ENCODE measurements at places on chromosomes 6 and 20.

DNA sequence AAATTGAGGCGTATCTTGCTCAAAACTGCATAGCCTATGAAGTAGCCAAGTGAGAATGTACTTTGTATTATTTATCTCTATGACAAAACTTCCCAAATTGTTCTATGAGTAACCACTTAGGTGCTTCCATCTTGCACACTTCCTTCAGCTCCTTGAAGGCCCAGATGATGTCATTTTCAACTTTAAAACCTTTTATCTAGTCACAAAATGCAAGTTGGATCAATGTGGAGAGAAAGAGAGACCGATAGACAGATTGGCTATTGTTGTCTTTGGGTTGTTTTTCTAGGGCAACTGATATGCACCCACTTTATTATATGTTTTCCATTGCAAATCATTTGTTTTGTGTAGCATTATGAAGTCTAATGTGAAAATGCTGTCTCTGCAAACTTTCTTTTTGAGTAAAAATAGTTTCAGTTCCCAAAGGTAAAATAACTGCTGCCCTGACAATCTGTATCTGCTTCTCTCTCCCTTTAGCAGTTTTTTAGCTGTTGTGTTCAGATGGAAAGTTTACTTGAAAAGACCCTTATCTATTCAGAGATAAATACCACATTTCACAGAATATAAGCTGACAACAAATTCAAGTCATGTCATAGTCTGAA, 73.7 kb upstream of the CITED2 start:
- DNase-seq: no peak

GRCh38 chr20:56358070-56358469, 704 bp upstream of the FAM210B start:
- no peak for DNase-seq

GRCh38 chr20:34569598-34569997, 11.1 kb downstream of the MAP1LC3A start:
- DNase-seq: no peak

- peak; percentile 23 for DNase-seq
Measured at GRCh38 chr20:62339647-62340062, 27.5 kb downstream of the LAMA5 start.

- no peak for DNase-seq
Measured at GRCh38 chr20:59141818-59142581, 21.6 kb upstream of the ZNF831 start.

DNA sequence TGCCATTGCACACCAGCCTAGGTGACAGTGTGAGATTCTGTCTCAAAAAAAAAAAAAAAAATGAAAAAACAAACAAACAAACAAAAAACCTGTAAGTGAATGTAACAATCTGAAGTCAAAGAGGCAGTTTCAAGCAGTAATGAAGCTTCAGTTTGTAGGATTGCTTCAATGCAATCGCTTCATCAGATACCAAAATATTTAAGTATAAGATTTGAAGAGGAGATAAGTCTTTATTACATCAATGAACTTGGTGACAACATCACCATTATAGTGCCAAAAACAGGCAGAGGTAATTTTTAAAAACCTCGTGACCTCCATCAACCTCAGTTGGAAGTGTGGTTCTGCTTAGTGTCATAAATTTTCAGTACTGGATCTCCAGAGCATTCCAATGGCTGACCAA, 74.7 kb downstream of the MYLK4 start:
- no peak for DNase-seq

GRCh38 chr6:129623008-129623732, 86.8 kb downstream of the ARHGAP18 start:
- DNase-seq: no peak

- no peak for DNase-seq
Measured at GRCh38 chr20:8667306-8667705, 401.6 kb upstream of the PLCB4 start.

DNA sequence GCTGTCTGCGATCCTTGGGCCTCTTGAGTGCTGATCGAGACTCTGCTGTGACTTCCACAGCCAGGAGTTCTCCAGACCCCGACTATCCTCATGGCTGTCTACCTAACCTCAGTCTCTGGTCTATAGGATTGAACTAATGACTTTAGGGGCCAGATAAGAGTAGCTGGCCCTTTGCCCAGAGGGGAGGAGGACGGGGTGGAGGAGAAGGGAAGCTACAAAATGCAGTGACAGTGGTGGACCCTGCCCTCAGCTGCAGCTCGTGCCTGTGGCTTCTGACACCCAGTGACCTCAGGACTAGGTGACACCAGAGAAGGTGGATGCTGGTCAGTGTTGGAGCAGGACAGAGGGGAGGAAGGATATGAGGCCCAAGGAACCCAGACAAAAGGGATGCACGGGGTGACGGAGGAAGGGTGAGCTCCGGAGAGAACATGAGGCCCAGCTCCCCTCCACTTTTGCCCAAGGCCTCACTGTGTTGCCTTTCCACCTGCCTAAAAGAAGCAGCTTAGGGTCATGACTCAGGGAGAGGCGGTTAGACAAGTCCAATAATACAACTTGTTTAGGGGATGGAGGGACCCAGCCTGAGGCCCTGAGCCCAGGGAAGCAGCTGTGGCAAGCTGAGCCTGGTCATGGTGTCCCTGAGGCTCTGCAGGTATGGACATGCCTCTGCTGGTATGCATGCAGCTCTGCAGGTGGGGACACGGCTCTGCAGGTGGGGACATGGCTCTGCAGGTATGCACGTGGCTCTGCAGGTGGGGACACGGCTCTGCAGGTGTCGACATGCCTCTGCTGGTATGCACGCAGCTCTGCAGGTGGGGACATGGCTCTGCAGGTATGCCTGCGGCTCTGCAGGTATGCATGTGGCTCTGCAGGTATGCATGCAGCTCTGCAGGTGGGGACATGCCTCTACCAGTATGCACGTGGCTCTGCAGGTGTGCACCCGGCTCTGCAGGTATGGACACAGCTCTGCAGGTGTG, 67.7 kb downstream of the SYNJ2 start:
- DNase-seq: no peak

Data from globus pallidus (tissue), 1 donor.